ENCODE measurements at places on chromosomes 1 and 21. TPM values are rescaled to one million over a fixed set of nuclear protein-coding genes. Genes with fewer than 3 reads are reported as not detected.

DNA sequence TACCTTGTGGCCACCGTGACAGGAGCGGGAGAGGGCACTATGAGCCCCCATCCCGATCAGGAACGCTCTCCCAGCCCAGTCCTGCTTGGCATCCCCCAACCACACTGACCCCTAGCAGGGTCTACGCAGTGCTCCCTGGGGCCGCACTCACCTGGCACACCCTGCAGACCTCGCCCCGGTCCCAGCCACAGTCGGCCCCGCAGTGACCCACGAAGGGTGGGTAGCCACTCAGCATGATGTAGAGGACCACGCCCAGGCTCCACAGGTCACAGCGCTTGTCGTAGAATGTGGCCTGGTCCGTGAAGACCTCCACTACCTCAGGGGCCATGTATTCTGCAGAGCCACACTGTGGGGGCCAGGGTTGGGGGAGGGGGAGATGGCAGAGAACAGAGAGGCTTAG is 11.1 kb upstream of the KNCN start:
- no peak for DNase-seq

- no peak for DNase-seq
These were observed 97.6 kb downstream of the APP start for GRCh38 chr21:26072666-26073615.

- DNase-seq: no peak
These were observed 133.3 kb downstream of the PGBD5 start for GRCh38 chr1:230292689-230293389.

- DNase-seq: no peak
These were observed 2169.2 kb downstream of the MRPL39 start for GRCh38 chr21:23438081-23438480.

- no peak for DNase-seq
These were observed 57.2 kb downstream of the EDN2 start for GRCh38 chr1:41427122-41427913.

Gene ADGRL4
- 0.75 TPM for total RNA-seq

Gene ILDR2
- total RNA-seq: 30.3 TPM

Gene SERINC2
- 20.4 TPM for total RNA-seq
